CD8-positive, alpha-beta T cell (primary cell): ENCODE measurements at places on chromosomes 7 and 10.

GRCh38 chr10:24239289-24240040 lies 30.5 kb downstream of the KIAA1217 start:
- no peak for DNase-seq

DNA sequence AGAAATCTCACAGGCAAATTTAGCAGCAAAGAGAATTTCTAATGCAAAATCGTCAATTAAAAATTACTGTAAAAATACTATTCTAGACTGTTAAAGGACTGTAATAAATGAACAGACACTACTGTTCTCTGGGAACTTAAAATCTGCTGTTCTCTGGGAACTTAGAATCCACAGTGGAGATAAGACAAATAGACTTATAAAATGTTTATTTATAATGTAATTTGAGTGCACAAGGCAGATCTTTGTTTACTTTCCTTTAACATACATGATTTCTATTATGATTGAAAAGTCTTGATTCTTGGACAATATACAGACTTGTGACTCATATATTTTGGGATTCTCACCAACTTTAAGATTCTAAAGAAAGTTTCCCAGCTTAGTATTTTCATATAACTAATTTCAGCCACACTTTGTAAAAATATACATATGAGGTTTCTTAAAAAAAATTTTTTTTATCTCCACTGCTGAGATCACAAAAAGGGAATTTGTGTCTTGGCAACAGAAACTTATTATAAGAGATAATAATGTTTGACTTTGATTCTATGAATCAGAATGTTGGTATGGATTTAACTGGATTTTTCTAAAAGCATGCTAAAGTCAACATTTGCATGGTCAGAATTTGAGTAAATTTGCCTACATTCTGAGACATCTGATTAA lies 166.3 kb upstream of the RHOBTB1 start:
- no peak for DNase-seq

GRCh38 chr10:29922892-29923291 lies 136.5 kb downstream of the JCAD start:
- no peak for DNase-seq

DNA sequence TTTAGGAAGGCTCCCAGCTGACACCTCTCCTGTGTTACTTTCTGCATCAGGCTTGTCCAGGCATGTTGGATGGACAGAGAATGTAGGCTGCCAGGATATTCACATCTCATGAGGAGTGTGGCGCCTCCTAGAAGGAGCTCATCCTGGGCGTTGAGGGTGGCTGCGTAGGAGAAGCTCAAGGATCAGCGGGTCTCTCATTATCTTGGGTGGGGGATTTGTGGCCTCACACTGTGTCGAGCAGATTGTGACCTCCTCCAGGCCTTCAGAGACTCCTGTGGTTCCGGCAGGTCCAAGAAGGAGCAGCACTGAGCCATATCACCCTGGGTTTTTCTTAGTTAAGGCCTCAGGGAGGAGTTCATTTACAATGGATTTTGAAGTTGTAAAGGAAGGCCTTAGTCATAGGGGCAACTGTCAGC lies 8.7 kb upstream of the COBL start:
- DNase-seq = no peak

DNA sequence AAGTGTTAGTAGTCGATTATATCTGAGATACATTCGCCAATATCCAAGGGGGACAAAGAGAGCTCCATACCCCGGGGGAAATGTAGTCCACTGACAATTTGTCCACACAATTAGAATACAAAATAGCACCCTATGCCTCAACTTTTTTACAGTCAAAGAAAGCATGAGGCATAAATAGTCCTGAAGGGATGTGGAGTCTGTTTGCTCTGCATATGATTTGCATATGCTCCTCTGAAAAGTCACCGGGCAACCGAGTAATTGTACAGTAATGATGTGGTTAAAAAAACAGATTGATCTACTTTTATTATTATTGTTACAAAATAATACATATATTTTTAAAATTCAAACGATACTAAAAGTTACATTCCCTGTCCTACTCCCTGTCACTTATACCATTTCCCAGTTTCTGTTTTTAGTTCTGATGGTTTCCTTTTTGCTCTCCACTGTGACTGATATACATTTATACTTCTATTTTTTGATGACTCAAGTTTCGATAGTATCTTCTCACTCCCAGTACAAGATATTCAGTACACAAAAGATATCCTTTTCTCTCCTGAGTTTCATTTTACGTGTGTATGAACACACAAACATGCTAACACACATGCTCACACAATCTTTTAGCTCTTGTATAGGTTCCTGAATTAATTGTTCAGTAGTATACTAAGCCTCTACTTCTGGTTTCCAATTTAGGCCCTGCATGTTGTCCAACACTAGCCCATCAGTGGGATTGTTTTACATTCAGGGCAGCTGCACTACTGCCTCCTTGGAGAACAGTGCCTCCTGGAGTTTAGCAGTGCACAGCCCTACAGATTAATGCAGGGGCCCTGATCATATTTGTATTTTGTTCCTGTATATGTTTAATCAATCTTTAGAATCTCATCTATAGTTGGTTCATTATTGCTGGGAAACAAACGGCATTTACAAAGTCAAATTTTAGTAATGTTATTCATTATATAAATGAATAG lies 130.9 kb downstream of the TES start:
- DNase-seq = no peak

DNA sequence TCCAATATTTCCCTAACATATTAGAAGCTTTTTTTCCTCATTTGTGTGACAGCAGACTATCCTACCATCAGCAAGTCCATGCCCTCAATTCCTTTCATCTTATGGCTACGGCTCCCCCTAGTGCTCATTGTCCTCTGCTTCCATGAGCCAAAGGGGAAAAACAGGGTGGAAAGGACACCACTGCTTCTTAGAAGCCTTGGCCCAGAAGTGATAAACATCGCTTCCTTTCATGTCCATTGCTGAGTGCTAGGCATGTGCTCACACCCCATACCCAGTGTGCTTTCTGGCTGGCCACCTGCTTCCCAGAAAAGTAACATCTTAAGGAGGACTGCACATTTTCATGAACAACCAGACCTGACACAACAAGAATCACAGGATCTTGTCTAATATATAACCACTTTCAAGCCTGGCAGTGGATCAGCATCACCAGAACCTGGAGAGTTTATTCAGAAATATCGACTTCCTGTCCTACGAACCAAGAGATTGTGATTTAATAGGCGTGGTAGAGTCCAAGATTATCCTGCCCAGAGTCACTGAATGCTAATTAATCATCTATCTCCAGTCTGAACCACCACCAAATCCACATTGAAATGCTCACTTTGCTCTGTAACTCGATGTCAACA lies 650.5 kb upstream of the SORCS1 start:
- DNase-seq = no peak

DNA sequence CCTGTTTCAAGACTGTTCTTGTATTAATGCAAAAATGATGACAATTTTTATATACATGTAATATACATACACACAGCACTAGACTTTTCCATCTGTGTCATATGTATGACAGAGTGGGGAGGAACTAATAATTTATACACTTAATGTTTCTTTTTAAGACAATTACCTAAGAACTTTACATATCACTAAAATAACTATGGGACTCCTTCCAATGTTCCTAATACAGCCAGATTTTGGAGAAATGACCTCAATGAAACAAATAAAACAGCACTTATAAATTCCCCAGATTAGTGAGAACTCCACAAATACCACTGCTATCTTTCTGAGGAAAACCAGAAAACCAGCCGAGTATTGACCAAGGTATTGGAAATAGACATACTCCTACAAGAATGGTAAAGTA lies 199.4 kb downstream of the ELMO1 start:
- DNase-seq = no peak

- DNase-seq = no peak
Observed at GRCh38 chr7:50505553-50506210, 55.5 kb upstream of the FIGNL1 start.

DNA sequence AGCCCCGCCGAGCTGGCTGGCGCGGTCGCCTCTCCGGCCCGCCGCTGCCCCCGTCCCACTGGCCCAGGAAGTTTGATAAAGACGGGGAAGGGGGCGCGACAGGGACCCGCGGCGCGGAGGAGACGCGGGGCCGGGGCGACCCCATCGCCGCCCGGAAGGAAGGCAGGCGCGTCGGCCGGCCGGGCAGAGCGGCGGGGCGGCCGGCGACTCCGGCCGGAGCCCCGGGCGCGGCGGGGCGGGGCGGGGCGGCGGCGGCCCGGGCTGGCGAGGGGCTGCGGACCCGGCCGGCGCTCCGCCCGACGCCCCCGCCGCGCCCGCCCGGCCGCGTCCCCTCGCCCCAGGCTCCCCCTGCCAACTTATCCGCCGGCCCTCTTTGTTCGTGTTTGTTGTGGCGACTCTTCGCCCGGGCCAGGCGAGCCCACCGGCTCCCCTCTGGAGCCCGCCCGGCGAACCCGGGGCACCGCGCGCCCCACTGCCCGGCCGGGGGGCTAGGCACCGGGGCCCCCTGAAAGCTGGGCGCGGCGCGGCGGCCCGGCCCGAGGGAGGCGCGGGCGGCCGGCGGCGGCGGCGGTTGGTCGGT lies 571 bp downstream of the KDM7A start:
- DNase-seq = peak; percentile 26

GRCh38 chr10:86017841-86018734 lies 348.5 kb downstream of the GRID1 start:
- DNase-seq = no peak

DNA sequence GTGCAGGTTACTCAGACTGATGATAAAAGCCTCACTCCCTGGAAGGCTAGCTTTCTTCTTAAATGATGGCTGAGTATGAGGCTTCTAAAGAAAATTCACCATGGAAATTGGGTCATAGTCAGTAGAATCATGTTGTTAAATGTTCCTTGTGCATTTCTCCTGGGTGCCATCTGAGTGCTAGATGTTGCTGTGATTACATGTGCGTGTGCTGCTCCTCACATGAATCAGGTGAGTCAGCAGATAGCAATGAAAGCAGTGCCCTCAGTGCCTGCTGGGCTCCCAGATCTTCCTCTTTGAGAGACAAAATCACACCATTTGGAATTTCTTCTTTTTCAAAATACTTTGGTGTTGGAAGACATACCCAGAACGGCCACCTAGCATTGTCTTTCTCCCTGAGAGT lies 331.7 kb downstream of the XPNPEP1 start:
- DNase-seq = no peak

GRCh38 chr10:98485959-98486358 lies 39.2 kb upstream of the HPS1 start:
- no peak for DNase-seq

- DNase-seq = no peak
Observed at GRCh38 chr10:12684784-12685183, 316.7 kb downstream of the CCDC3 start.

- DNase-seq = no peak
Observed at GRCh38 chr7:40382145-40382544, 247.3 kb downstream of the SUGCT start.

DNA sequence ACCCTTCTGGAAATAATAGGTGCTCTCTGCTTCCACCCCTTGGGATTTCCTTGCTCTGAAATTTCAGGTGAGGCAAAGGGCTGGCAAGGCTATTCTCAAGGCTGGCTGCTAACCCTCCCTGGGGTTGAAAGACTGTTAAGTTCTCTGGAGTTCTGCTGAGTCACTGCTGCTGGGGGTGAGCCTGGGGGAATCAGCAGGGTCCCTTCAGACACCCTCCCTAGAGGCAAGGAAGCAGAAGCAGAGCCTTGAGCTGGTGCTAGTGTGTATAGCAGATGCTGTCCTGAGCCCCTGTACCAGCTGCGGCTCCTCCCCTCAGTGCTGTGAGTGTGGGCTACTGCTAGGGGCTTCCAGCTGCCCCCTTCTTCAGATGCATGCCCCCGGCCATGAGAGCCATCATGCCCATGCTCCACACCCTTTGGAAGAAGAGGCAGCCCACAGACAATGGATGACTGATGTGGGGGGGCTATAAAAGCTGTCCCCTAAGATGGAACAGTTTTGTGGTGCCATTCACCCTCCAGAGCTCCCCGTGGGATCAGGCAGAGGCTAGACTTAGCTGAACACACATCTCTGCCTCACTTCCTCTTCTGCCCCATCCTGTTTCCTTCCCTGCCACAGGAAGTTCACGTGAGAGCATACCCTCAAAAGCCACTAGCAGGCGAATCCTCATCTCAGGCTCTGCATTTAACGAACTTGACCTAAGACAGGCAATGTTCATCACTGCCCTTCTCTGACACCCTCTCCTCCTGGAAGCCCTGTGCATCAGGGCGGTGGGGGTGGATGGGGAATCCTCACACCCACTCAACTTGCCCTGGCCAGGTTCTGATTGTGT lies 91.8 kb downstream of the SH3PXD2A start:
- peak; percentile 62 for DNase-seq

DNA sequence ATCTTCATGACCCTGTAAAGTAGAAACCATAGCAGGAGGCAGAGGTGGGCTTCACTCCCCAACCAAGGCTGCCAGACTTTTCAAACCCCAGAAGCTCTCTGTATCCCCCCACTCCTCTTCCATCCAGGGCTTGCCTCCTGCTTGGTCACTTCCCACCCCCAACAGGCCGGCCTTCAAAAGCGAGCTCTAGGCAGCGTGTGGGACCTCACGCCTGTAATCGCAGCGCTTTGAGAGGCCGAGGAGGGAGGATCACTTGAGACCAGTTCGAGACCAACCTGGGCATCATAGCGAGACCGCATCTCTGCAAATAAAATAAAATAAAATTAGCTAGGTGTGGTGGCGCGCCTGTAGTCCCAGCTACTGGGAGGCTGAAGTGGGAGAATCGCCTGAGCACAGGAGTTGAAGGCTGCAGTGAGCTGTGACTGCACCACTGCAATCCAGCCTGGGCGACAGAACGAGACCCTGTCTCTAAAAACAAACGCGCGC lies 743 bp upstream of the POR start:
- no peak for DNase-seq

DNA sequence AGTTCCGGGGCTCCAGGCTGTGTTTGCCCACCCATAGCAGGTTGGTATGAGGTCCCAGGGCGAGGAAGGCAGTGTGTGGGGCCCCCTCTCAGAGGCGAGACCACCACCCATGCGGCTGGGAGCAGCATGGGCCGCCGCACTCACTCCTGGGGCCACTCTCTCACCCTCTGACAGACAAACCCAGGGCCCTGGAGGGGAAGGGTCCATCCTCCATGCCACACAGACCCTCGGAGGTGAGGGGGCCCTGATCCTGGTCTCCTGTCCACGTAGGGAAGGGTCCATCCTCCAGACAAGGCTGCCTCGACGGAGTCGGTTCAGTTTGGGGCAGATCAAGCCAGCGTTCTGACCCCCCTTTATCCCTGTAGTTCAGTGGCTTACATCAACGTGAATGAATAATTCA lies 230.8 kb downstream of the ELFN1 start:
- DNase-seq = no peak

- peak; percentile 68 for DNase-seq
Observed at GRCh38 chr10:73644015-73644743, 2.9 kb upstream of the MYOZ1 start.

DNA sequence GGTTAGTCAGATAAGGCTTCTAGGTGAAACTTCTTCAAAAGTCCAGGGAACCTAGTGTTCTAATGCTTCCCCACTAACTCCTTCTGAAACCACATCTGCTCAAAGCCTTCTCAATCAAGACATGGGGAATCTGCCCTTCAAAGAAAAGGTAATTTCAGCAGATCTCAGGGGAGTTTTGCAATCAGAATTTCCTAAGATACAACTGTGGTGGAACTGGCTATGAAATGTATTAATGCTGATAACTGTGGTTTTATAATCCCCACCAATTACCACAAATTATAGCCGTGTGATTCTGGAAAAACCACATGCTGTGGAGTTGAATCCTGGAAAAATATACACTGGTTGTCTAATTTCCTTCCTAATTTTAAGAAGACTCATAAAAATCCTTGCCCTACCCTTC lies 233.8 kb downstream of the SORCS1 start:
- DNase-seq = no peak

GRCh38 chr7:116971869-116972268 lies 18.6 kb downstream of the ST7 start:
- no peak for DNase-seq
